Activated CD4-positive, CD25-positive, alpha-beta regulatory T cell (primary cell): ENCODE measurements at places on chromosomes 1 and 21.

DNA sequence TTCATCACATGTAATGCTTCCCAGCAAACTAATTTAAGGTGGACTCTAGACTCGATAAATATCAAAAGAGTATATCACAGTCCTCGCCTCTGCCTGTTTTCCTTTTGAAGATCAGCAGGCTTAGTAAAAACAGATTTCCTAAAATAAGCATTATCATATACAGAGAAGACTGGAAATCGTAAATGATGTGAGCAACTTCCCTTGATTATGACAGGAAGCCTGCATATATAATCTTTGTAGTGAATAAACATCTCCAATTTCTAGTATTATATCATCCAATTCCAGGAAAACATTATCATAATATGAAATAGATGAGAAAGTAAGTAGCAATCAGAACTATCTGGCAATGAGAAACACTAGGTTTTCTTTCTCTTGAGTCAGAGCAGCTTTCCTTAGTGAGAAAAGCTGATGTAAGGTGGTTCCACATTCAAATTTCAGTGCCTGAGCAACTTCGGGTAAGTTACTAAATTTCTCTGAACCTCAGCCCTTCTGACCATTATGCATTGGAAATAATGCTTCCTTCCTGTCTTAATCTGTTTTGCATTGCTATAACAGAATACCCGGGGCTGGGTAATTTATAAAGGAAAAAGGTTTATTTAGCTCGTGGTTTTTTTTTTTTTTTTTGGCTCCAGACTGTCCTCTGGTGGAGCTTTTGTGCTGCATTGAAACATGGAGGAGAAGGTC is 12.6 kb upstream of the POU2F1 start:
- no peak for DNase-seq

DNA sequence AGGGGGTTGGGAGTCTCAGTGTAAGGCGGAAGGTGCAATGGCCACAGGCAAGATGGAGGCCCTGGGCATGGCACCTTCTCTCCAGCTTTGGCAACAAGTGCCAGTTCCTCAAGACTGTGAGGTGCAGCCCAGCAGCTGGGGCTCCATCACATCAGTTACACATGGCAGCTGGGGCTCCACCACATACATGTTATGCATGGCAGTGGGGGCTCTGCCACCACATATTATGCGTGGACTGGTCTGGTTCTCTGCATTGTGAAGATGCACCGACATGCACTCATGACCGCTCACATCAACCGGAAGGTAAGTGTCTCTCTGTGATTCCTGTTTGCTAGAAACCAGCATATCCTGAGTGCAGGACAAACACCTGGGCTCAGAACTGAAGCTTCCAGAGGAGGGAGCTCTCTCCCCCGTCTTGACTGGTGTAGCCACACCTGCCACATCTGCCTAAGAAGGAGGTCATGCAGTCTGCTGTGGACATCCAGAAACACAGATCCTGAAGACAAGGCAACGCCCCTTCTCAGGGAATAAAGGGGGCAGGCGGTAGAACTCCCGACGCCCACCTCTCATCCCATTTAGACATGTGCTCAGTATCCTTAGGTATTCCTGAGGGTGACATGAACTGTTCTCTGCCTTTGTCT is 104.1 kb upstream of the TMPRSS2 start:
- no peak for DNase-seq

DNA sequence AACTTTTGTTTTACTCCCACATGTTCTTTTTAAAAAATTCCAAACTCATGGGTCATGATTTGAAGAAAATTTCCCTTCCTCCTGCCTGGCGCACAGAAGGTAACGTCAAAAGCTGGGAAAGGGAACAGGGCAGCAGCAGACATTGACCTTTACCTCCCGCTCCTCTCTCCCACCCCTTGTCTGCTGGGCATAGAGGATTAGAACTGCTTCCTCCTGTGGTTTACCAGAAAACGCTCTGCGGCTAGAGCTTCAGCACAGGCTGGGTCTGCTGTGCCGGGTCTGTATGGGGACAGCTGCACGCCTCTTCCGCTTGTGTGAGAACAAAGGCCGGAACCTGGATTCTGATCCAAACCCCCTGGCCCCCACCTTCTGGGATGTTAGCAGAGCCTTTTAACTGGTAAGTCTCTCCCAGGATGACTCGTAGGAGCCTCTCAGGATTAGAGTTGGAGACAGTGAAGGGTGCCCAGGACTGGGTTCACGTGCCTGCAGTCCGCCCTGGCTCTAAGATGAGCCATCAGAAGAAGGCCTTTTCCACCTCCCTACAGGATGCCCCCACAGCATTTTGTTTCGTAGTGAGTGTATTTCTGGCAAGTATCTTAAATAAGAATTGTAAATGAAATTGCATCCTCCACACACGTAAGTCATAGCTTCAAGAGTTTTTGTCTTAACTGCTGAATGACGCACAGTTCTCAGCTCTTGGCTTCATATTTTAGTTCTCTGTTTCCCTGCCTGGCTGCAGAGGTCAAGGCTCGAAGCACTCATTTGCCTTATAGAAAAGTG is 5.2 kb downstream of the H6PD start:
- no peak for DNase-seq

DNA sequence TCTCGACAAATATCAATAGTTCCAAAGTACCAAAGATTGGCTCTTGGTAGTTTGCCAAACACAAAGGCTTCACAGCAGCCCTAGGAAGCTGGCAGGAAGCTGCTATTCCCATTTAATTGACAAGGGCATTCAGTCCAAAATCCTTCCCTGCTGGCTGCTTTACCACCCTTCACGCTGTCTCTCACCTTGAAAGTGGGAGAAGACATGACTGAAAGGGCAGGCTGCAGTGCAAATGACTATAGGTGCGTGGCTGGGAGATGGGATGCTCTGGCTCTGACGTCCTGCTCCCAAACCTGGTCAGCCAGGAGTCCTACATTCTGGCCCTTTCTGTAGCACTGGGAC is 3.8 kb upstream of the CSF1 start:
- DNase-seq: no peak
